Activated T-cell treated with anti-CD3 and anti-CD28 coated beads for 4 hours (primary cell): ENCODE measurements at places on chromosomes 3 and 15.

DNA sequence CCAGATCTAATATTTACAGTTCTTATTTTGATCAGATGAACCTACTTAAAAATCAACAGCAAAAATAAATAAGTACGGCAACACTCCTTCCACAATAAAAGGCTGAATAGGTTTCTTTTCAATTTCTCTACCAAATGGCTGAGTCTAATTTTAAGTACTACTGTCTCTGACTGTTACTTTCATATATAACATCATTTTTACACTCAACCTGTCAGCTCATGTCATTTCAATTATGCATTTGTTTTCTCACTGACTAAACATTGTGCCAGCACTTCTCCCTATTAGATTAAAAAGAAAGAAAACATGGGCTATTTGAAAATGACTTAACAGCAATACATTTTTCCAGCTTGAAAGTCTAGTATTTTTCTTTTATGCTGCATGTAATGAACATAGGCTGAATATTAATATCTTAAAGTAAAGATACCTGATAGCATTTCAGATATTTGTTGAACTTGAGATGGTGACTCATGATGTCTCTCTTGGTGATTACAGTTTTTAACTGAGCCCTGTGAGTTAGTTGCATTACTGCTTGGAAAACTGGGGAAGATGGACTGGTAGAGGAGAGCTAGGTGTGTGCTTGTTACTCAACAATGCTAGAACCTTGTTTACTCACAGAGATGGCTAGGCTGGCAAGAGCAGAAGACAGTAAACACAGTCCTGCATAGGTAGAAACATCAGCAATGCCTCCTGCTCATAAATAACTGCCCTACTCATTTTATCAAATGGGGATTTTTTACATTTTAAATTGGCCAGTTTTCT, 73.9 kb downstream of the PEX5L start:
- DNase-seq = no peak

- no peak for DNase-seq
Observed at GRCh38 chr3:127264292-127264691, 23.6 kb downstream of the PRR20G start.

- DNase-seq = no peak
Observed at GRCh38 chr3:74844428-74844827, 230.0 kb upstream of the CNTN3 start.

- DNase-seq = no peak
Observed at GRCh38 chr15:70035051-70035718, 62.5 kb downstream of the TLE3 start.

DNA sequence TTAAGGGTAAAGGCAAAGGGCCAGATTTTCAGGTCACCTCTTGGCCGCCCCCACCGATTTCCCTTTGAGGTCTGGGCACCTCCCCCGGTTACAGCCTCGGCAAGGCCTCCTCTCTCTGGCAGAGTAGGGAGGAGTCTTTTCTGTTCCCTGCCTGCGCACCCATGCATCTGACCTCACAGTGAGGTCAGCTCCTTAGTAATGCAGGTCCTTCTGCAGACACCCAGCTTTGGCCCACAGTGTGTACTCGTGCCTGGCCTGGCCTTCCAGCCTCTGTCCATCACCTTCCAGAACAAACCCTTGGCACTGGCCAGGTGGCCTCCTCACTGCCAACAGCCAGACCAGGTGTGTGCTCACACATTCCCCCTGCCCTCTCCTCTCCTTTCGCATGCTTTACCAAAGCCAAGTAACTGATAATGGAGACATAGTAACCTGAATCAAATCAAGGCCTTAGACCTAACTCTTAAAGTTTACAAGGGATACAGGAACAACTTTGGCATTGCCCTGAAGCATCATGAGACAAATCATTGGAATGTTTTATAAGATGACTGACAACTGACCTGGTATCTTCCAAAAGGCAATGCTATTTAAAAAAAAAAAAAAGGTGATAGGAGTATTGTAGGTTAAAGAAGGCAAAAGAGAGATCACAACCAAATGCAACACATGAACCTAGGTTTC, 61.3 kb downstream of the CORO2B start:
- DNase-seq = no peak

- no peak for DNase-seq
Observed at GRCh38 chr3:24965706-24966385, 462.2 kb upstream of the RARB start.

- no peak for DNase-seq
Observed at GRCh38 chr3:147836330-147836729, 427.2 kb downstream of the ZIC1 start.

DNA sequence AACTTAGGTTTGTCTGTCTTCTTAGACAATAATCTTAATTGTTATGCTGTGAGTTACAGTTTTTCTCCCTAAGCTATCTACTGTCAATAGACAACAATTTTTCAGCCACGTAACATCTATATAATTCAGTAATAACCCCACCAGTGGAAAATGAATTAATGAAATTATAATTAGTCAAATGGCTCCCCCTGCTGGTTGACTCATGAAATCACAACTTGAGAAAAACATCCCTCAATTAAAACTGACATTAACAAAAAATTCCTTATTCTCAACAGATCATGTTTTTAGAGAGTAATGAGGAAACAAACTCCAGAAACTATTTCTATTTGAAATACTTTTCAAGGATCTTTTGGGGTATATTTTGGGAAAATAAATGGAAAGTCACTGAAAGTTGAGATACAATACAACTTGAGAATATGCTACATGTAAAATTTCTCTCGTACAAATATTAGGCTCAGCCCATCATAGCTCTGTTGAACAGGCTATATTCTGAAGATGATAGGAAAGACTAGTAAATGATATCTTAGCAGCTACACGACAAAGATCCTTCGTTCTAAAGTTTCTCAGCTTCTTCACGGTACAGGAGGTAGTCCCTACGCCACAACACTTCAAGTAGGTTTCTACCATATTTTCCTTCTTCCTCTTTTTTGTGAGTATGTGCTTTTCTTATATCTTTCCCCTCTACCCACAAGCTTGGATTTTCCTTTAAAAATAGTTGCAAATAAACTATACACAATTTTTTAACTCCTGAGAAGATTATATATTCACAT, 20.7 kb downstream of the PPP1R2 start:
- no peak for DNase-seq

DNA sequence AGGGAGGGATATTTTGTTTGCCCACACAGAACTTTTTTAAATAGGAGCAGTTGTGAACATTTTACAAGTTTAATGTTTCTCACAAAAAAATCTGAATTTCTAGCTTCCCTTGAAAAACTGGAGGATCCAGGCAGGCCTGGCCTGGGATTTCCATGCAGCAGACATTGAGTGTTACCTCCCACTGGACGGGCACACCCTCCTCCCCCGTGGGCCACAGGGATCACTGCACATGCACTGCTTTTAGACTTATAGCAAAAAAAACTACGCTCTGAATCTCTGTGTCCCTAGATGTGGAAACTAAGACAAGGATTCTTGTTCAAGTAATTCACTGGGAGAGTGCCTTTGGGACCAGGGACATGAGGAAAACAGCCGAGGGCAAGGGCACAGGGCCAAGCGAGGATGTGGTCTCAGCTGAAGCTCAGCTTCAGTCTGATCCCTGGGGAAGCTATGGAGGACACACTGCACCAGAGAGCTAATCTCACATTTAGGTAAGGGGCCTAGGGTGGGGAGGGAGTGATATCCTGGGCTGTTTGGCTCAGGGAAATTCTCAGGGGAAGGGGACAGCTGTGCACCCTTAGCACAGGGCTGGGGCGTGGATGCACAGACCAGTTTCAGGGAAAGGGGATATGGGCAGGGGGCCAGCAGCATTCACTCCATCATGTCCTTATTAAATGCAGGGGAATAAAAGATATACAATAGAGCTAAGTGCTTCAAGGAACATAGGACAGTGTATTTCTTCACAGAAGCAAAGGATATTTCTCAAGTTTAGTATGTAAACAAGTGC, 46.0 kb downstream of the FSIP1 start:
- DNase-seq = no peak

DNA sequence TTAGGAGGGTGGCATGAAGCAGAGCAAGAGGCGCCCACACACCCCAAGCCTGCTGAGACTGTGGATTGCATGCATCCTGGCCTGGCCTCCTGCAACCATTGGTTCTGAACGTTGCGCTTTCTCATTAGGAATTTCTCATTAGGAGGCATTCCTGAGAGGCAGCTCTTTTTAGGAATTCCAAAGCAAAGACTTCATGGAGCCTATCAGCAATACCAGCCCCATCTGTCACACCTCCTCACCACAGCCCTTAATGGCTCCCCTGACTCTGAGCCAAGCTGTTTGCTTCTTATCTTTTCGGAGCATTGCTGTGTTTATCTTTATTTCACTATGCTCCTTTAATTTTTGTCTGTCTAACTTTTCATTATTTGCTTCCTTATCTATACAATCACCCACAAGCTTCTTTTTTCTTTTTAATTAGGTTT, 226.9 kb downstream of the CACNA2D3 start:
- DNase-seq = no peak

GRCh38 chr3:197256836-197257444, 41.5 kb downstream of the DLG1 start:
- DNase-seq = peak; percentile 28

GRCh38 chr3:10508619-10509260, 3.4 kb upstream of the ATP2B2 start:
- DNase-seq = no peak

GRCh38 chr3:69880069-69880640, 119.4 kb upstream of the SAMMSON start:
- no peak for DNase-seq

DNA sequence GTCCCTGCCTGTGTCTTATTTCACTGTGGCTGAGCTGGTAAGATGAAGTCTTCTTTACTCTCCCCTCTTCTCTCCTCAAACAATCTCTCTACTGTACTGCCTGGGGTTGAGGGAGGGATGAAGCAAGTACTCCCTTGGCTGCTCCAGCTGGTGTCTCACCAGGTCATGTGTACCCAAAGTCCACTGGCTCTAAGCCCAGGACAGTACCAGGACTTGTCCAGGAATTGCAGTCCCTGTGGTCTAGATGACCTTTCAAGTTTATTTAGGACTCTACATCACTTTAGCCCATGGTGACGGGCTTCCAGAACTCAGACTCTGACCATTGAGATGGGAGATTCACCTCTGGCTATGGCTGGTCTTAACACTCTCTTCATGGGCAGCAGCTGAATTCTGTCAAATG, 17.5 kb upstream of the SLC27A2 start:
- DNase-seq = no peak

GRCh38 chr3:182879031-182879611, 85.8 kb downstream of the ATP11B start:
- DNase-seq = no peak

- no peak for DNase-seq
Observed at GRCh38 chr3:15812183-15812582, 14.4 kb upstream of the ANKRD28 start.

DNA sequence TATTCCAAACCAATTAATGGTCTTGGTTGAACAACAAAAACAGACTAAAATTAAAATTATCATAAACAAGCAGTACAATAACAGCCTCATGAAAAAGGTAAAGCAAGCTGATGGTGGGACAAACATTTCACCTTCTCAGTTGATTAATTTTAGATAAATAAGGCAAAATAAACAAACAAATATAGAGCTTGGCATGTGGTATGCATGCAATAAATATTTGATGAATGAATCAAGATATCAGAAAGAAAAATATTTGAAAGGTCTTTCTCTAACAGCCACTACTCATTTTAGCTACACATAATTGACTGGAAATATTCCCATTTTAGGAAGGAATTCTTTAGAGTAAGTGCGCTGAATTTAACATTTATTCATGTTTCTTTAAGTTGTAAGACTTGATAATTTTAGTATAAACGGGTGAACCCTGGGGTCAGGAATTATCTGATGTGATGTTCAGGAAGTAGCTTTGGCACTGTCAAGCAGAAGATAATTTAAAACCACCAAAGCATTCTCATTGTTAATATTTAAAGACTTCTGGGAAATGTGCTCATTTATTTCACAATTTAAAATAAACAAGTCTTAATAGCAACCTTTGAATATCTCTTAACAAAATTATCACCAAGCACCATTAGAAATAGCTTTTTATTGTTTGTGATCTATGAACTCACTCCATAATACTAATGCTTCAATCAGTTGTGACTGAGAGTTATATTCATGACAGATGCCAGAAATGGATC, 372.3 kb upstream of the TGFBR2 start:
- no peak for DNase-seq

- no peak for DNase-seq
Observed at GRCh38 chr3:11020764-11021163, 28.2 kb downstream of the SLC6A1 start.

- DNase-seq = no peak
Observed at GRCh38 chr3:67018105-67018788, 20.1 kb downstream of the KBTBD8 start.

GRCh38 chr15:69679623-69680228, 227.1 kb downstream of the RPLP1 start:
- DNase-seq = no peak

- peak; percentile 85 for DNase-seq
Observed at GRCh38 chr15:74375303-74375693, 7.9 kb upstream of the CYP11A1 start.

- DNase-seq = peak; percentile 47
Observed at GRCh38 chr3:8629151-8630021, 15.2 kb downstream of the SSUH2 start.
